Motor neuron (in vitro differentiated cells): ENCODE measurements at places on chromosomes 11 and 22. TPM values are rescaled to one million over a fixed set of nuclear protein-coding genes. Genes with fewer than 3 reads are reported as not detected.

GRCh38 chr11:7332451-7332850, 80.7 kb downstream of the SYT9 start:
- no peak for ATAC-seq

- ATAC-seq: no peak
Measured at GRCh38 chr22:43782448-43782847, 29.7 kb downstream of the EFCAB6 start.

DNA sequence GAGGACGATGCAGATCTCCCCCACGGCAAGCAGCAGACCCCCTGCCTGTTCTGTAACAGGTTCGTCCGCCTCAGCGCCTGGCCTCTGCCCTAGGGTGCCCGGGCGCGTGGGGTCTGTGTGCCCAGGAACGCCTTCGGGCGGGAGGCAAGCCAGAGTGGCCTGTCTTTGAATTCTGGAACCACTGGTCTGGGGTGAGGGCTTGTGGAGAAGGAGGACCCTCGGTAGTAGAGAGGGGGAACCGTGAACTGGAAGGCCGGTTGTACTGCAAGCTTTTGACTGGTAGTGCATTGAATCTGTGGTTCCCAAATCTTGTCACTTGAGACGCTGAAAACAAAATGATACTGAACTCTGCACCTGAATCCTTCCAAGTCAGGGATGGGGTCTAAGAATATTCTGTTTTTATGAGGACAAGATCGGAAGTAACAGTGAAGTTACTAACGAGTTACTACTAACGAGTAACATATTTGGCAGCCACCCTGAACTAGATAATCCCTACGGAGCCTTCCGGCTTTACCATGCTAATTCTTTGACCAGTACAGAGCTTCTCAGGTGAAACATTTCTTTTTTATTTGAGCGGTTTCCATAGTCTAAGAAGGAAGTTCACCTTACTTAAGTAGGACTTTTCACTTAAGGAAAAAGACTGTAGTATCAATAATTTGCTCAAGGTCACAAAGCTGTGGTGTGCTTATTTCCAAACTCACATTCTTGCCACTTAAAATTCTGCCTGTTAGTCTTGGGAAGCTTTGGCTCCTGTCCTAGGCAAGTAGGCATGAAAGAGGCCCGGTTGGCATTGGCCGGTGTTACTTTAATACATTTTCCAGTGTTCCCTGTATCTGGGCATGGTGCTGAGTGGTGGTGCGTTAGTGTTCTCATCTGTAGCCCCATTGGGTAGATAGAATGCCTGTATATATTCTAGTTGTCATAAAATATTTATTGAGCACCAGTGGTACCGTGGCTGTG, 860 bp downstream of the PRMT3 start:
- no peak for ATAC-seq

DNA sequence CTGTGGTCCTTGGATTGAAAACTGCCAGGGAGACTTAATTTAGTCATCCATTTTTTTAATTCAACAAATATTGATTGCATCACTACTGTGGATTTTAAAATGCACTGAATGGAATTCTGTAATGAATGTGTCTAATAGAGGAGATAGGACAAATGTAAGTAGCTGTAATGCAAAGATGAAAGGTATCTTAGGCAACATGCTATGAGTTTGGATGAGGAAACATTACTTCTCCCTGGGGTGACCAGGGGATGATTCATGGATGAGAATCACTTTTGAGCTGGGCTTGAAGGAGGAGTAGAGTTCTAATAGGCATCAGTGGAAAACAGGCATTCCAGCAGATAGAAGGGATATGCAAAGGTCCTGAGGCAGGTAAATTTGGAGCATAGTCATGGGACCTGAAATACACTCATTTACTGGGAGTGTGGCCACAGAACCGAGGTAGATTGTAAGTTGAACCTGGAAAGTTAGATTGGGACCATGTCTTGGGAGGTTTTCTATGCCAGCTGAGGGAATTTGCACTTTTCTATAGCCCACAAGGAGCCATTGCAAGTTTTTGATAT, 43.4 kb downstream of the PKNOX2 start:
- ATAC-seq: no peak

DNA sequence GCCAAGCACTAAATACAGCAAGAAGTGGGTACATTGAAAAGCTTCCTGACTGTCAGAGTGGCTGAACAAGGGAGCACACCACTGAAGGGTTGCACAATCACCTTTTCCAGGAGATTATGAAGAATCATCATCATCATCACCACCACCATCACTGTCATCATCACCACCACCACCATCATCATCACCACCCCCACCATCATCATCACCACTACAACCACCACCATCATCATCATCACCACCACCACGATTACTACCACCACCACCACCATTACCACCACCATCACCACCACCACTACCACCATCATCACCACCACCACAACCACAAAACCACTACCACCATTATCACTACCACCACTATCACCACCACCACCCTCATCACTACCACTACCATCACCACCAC, 147.9 kb upstream of the TBCEL start:
- ATAC-seq: no peak

- no peak for ATAC-seq
Measured at GRCh38 chr22:22882033-22882717, 5.4 kb upstream of the IGLL5 start.

DNA sequence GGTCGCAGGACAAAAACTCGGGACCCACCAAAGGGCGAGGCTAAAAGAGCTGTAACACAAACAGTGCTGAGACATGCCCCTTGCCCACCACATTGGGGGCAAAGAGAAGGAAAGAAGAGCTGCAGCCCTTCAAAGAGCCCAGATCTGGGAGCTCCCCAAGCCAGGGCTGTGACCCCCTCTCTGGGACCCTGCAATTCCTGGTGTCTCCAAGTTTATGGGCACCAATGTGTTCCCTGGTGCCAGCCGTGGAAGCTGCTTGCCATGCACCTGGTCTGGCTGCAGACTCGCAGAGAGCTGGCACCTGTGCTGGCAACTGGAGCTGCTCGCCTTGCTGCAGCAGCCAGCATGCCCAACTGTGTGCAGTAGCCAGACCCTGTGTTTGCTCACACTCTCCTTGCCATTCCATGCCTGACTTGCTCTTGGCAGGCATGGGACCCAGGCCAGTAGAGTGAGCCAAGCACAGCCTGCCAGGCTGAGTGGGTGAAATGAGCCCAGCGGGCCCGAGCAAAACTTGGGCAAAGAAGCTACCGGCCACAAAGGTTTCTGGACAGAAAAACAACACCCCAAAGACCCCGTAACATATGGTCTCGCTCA, 16.0 kb downstream of the RRP8 start:
- ATAC-seq: no peak

DNA sequence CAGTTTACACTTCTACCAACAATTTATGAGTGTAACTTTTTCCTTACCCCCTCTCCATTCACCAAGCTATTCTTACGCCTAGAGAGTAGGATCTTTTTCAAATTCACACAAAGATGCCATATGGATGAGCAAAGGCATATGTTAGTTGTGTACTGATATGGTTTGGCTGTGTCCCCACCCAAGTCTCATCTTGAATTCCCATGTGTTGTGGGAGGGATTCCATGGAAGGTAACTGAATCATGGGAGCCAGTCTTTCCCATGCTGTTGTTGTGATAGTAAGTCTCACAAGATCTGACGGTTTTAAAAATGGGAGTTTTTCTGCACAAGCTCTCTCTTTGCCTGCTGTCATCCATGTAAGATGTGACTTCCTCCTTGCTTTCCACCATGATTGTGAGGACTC, 40.3 kb downstream of the TTC28 start:
- ATAC-seq: no peak

DNA sequence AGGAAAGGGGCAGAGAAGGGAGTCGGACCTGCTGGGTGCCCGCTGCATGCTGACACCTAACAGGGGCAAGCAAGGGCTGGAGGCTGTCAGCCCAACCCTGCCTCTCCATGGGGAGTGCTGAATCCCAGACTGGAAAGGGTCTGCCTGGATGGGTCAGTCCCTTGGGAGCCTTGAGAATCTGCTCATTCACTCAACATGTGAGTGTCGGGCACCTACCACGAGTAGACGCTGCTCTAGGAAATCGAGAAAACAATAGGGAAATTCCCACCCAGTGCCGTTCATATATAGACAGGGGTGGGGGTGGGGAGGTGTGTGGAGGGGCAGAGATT, 4.4 kb upstream of the CTSD start:
- no peak for ATAC-seq

DNA sequence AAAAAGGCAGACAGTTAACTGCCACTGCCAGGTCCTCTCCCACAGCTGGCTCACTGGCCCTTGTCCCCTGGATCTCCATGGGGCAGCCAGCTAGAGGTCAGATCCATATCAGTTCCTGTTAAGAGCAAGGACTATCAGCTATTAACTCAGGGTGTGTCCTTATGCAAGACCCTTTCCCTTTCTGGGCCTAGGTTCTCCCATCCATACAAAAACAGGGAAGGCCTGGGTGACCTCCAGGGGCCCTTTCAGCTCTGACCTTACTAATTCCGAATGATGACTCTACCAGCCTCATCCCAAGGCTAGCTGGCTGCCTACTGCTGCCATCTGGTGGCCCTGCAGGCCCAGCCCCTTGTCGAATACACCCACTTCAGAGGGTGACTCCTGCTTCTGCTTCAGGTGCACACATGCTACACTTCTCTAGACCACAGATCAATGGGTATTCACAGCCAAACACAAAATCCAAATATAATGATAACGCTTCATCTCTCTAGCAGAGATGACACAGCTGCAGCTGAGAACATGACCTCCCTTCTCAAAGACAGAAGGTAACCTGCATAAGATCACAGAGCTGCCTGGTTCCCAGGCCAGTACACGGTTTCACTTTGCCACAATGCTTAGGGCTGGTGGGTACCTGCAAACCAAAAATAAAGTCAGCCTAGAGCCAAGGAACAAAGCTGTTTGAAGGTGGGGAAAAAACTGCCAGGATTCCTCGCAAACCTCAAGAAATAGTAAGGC, 34.1 kb downstream of the SERGEF start:
- peak; percentile 66 for ATAC-seq

GRCh38 chr11:36248436-36248835, 40.8 kb downstream of the COMMD9 start:
- ATAC-seq: no peak

DNA sequence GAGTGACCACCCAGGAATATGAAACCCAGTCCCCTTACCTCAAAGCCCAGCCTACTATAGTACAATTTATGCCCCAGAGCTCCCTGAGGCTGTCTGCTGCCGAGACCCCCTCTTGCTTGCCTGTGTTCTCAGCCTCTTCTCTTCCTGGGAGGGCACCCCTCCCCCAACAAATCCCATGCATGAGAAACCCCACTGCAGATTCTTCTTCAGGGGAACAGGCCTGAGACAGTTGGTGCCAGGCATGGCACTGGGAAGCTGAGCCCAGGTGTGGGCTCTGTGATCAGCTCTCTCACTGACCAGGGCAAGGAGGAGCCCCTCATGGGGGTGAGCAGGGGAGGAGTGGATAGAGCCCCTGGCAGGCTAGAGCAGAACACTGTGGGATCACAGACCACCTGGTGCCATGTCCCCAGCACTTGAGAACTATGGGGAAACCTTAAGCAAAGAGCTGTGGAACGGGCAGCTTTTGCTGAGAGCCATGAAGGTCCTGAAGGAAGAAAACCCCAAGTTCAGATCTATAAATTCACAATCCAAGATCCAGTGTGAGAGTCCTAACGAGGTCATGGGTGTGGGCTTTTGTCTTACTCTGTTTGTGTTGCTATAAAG, 46.5 kb upstream of the TH start:
- ATAC-seq: no peak

GRCh38 chr11:132464003-132464342, 1068.3 kb downstream of the OPCML start:
- ATAC-seq: no peak

DNA sequence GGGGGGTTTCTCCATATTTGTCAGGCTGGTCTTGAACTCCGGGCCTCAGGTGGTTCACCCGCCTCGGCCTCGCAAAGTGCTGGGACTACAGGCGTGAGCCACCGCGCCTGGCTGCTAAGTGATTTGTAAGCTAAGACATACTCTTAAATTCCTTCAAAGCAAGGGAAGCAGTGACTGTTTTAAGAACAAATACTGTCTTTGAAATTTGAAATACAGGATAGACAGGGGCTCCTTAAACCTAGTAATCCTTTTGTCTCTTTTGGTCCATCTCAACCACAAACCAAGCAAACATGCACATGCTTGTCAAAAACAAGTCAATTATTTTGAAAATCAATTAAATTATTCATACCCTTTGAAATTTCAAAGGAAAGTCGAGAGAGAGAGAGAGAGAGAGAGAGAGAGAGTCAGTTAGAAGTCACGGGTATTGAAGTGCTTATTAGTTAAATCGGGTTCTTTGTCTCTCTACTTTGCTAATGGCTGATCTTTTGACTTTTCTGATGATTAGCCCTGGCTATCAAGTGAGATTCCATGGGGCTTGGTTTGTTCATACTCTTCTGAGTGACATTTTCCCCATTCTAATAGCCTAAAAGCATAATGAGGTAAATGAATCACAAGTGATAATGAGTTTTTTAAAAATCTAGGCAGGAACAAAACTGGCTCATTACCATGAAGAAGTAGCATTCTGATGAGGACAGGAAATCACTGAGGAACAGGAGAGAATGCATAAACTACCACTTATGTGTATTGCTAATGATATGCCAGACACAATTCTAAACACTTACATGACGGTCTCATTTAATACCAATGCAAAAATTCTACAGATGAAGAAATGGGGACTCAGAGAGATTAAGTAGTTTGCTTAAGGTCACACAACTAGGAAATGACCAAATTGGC, 48.0 kb downstream of the MCHR1 start:
- ATAC-seq: peak; percentile 71

- no peak for ATAC-seq
Measured at GRCh38 chr11:29051935-29052334, 943.7 kb downstream of the METTL15 start.

DNA sequence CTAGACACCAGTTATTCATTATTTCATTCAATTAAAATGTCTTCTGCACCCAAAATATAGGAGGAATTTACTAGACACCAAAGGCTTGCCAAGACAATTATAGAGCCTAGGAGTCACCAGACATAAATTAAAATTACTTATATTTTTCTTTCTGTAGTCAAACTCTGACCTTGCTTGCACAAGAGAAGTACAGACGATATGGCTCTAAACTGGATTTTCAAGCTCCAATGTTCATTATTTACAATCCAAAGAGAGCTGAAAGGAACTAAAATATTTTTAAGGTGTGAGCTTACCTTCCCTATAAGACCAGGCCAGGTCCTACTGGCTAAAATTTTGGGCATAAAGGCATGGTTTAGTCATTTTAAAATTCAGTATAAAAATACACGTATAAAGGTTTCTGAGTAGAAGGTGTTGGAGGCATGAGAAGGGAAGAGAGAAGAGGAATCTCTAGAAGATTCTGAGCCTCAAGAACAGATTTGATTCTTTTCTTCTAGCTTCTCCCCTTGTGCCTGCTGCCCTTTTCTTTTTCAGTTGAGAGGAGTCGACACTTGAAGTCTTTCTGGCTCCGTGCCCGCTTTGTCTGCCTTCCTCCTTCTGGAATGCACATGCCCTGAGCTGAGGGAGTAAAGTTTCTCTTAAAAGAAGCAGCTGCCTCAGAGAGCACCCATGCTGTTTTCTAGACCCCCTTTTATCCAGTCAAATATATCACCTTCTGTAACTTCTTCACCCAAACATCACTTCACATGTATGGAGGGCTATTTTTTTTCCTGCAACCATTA, 13.5 kb downstream of the C11orf97 start:
- peak; percentile 33 for ATAC-seq

GRCh38 chr11:18650859-18651557, 16.9 kb upstream of the SPTY2D1 start:
- peak; percentile 88 for ATAC-seq

OR52K1 gene
- total RNA-seq: 0.05 and 0.08 TPM in 2 replicates

ISX gene
- total RNA-seq: 0.14 and 0.49 TPM in 2 replicates

NLRP14 gene
- 0.73 and 0.83 TPM in 2 replicates for total RNA-seq

FOLR2 gene
- not detected in 2 replicates for total RNA-seq

LTO1 gene
- 11.9 and 12.6 TPM in 2 replicates for total RNA-seq

NAT10 gene
- 58.3 and 72.2 TPM in 2 replicates for total RNA-seq

VPREB1 gene
- total RNA-seq: not detected in 2 replicates
